ENCODE measurements at places on chromosomes 2 and 18.

GRCh38 chr18:8742387-8743361 lies 37.3 kb downstream of the MTCL1 start:
- peaks cover 76% of the 10 kb centered on the region for H3K36me3 ChIP-seq
- H3K4me1 ChIP-seq = peaks cover 69% of the 10 kb centered on the region
- H3K27ac ChIP-seq = peak overlapping the region; percentile 66
- H3K27me3 ChIP-seq = peaks cover 2% of the 10 kb centered on the region

DNA sequence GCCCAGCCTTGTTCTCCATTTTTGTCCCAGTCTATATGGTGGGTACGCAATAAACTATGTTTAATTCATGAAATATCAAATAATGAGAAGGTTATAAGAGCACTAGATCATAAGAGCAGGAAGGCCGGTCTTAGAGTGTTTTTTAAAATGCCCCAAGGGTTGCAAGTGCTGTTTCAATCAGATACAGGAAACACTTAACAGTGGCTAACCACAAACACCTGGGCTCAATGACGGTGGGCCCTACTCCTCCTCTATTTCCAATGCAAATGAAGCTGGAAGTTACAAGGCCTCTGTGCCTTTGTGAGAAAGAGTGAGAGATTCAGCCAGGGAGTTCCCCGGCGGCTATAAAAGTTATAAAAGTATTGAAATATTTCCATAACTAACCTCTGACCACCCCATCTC lies 18.9 kb upstream of the WDR33 start:
- H3K27me3 ChIP-seq = peaks cover 10% of the 10 kb centered on the region
- H3K4me1 ChIP-seq = no peaks in the 10 kb centered on the region
- no peak overlapping the region for H3K4me3 ChIP-seq
- no peak overlapping the region for H3K27ac ChIP-seq

DNA sequence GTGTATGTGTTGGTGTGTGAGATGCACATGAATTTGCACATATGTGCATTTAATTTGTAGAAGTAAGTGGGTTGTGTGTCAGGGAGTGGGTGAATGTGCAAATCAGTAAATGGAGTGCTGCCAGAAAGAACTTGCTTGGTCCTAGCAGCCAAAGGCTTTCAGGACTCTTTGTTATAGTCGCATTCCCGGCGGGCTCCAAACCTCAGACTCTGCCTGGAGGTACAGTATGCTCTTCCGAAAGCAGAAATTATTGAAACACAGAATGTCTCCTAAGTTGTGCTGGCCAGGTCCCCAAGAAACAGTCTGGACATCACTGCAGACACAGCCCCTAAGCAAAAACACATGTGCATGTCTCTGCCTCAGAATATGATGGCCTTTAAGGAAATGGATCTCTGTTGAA lies 232.4 kb downstream of the INSIG2 start:
- no peak overlapping the region for H3K4me3 ChIP-seq
- no peak overlapping the region for H3K27ac ChIP-seq
- no peaks in the 10 kb centered on the region for H3K36me3 ChIP-seq
- no peaks in the 10 kb centered on the region for H3K27me3 ChIP-seq
- H3K4me1 ChIP-seq = no peaks in the 10 kb centered on the region
- DNase-seq = no peak

DNA sequence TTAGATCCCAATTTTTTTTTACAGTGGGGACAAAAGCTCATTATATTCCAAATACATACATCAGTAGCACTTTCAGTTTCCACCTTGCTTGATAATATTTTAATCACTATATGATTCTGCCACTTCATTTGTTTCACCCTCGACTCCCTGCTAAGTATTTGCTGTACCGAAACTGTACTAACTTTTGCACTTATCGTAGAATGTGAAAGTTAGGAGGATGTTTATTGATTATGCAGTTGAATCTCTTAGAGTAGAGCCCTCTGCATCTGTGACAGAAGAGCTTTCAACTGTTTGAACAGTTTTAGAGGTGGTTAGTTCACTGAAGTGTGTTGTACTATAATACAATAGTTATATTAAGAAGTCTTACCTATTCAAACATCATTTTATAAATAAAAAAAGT lies 20.8 kb downstream of the NCOA1 start:
- H3K36me3 ChIP-seq = no peaks in the 10 kb centered on the region
- H3K27me3 ChIP-seq = no peaks in the 10 kb centered on the region
- no peak overlapping the region for H3K27ac ChIP-seq
- DNase-seq = no peak
- peaks cover 27% of the 10 kb centered on the region for H3K4me1 ChIP-seq
- no peak overlapping the region for H3K4me3 ChIP-seq

- H3K36me3 ChIP-seq = peaks cover 37% of the 10 kb centered on the region
- peaks cover 48% of the 10 kb centered on the region for H3K4me1 ChIP-seq
- peak; percentile 57 for DNase-seq
- H3K4me3 ChIP-seq = peak overlapping the region; percentile 25
- peaks cover 2% of the 10 kb centered on the region for H3K27me3 ChIP-seq
Measured at GRCh38 chr2:162029287-162029901, 44.6 kb downstream of the DPP4 start.

DNA sequence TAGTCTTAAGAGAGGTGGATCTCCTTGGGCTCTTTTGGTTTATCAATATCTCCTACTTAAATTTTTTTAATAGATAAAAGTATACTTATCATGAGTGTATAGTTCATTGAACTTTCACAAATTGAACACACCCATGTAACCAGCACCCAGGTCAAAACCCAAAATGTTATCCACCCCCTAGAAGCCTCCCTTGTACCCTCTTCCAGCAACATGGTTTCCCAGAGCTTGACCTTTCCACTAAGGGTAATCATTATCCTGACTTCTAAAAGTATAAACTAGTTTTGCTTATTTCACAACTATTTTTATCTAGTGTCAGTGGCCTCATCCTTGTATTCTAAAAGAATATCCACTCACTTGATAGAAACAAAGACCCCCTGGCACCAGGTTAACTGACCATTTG lies 106.8 kb downstream of the MDH1 start:
- no peak overlapping the region for H3K27ac ChIP-seq
- peaks cover 1% of the 10 kb centered on the region for H3K27me3 ChIP-seq
- no peak for DNase-seq
- no peaks in the 10 kb centered on the region for H3K36me3 ChIP-seq
- no peak overlapping the region for H3K4me3 ChIP-seq

DNA sequence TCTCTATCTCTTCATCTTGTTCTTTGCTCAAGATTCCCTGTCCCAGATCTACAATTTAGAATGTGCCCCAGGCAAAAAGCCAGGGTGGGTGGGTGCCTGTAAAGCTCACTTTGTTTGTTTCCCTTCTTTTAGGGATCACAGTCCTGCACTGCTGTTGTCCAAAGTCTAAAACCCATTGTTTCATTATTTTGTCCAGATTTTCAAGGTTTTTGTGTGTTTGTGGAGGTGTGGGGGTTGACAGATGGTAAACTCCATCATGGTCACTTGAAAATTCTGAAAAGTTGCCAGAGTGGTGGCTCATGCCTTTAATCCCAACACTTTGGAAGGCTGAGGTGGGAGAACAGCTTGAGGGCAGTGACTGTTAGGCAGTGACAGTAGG lies 41.5 kb downstream of the YES1 start:
- H3K27ac ChIP-seq = peak overlapping the region; percentile 10
- H3K27me3 ChIP-seq = no peaks in the 10 kb centered on the region
- H3K4me1 ChIP-seq = peaks cover 12% of the 10 kb centered on the region

DNA sequence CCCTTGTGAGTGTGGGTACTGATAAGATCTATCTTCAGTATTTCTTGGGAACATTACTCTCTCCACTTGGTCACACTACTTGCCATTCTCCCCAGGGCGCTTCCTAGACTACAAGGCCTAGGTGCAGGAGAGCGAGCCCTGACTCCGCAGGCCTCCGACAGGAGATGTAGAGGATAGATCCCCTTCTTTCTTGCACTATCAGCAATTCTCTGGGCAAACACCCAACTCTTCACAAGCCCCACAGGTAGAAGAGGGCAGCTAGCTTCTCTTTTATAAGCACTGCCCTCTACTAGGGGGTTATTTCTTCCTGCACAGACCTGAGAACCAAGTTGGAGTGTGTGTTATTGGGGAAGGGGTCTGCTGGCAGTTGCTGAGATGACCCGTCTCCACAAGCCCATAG lies 10.7 kb upstream of the RMDN2 start:
- peaks cover 1% of the 10 kb centered on the region for H3K27me3 ChIP-seq
- H3K4me1 ChIP-seq = peaks cover 41% of the 10 kb centered on the region
- no peak overlapping the region for H3K4me3 ChIP-seq
- H3K36me3 ChIP-seq = no peaks in the 10 kb centered on the region

GRCh38 chr18:68480196-68480595 lies 234.7 kb downstream of the TMX3 start:
- no peaks in the 10 kb centered on the region for H3K36me3 ChIP-seq
- H3K4me3 ChIP-seq = no peak overlapping the region
- peaks cover 7% of the 10 kb centered on the region for H3K4me1 ChIP-seq
- H3K27ac ChIP-seq = no peak overlapping the region
- DNase-seq = no peak
- no peaks in the 10 kb centered on the region for H3K27me3 ChIP-seq
